ENCODE measurements at places on chromosomes 5 and 9.
A peak's percentile ranks its signal among the peaks of the same experiment; 100 is the strongest.

DNA sequence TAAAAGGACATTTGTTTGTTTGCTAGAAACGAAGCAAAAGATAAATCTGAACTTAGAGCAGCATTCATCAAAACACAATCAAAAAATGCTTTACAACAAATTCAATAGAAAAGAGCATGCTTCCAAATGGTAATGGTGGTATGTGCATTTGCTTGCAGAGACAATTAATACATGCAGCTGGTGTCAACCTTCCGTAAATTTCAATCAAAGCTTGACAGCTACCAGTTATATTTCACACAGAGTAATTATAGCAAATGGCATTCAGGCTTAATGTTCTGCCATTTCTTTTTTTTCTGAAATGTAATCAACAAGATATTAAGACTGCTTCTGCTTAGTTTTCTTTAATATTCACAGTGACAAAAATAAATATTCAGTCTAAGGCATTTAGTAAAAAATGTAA is 90.6 kb downstream of the AUH start:
- DNase-seq, result no peak

DNA sequence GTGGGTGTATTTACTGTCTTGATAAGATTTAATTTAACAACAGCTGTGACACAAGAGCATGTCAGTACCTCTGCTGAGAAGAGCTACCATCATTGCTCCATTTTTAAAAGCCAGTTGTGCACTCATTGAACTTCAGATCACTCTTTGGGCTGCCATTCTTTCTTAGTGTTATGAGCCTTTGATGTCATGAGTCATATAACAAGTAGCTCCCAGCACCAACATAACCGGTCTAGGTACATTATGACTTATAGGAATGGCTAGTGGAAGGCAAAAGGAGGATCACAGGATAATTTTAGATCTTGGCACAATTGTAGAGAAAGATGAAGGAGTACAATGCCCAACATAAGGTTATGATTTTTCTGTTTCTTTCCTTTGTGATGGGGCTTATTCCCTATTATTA is 170.8 kb upstream of the FBN2 start:
- no peak for DNase-seq

GRCh38 chr5:69485471-69485870 is 7.1 kb upstream of the OCLN start:
- no peak for DNase-seq

DNA sequence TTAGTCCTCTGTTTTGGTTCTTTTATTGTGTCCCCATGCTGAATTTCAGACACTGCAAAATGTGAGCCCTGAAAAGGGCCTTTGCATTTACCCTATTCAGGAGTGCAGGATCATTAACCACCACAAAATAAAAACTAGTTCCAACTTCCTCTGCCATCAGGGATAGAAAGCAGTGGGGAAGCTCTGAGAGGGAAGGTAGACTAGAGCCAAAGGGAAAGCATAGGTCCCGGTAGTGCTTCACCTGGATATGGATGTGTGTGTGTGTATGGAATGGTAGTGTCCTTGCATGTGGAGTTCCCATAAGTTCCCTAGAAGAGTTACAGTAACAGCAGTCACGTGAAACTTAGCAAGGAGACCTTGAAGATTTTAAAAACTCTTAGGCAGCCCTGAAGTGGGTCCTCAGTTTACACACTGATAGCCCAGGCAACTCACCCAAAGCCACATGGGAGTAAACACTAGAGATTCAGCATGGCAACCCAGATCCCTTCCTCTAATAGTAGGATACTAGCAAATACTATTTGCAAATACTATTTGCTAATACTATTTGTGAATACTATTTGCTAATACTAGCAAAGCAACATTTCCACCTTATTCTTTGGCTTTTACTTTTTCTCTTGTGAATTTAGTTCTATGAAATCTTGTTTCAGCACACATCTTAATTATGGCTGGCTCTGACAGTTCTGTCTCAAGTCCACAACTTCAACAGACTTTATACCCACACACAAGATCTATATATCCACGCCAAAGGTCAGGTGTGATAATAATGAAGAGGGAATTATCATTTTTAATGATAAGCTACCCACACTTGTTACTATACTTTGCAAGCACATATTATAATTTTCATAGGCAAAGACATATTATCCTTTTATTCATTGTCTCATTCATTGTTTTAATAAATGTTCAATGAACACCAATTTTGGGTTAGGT is 70.4 kb upstream of the IFNE start:
- no peak for DNase-seq

DNA sequence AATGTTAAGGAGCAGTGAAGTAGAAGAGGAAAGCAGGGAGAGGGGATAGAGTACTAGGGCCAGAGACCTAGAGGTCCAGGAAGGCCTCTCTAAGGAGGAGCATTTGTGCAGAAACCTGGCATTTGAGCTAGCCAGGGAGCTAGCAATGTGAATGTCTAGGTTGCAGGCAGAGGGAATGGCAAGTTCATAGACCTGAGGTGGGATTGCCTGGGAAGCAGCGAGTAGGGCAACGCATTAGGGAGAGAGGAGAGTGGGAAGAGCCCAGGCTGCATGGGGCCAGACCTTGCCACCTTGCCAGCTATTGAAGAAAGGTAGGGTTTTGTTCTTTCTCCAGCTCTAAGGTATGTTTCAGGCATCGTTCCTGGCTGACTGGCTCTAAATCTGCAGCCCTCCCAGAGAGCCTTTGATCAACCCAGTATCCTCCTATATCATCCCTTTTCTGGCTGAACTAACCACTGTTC is 54.0 kb downstream of the SLC22A5 start:
- no peak for DNase-seq

- DNase-seq, result no peak
Measured at GRCh38 chr5:61570767-61571166, 238.7 kb downstream of the ZSWIM6 start.

- no peak for DNase-seq
Measured at GRCh38 chr5:108867656-108868055, 120.0 kb downstream of the FER start.

GRCh38 chr9:8223861-8224260 is 424.3 kb upstream of the DMAC1 start:
- DNase-seq, result no peak

DNA sequence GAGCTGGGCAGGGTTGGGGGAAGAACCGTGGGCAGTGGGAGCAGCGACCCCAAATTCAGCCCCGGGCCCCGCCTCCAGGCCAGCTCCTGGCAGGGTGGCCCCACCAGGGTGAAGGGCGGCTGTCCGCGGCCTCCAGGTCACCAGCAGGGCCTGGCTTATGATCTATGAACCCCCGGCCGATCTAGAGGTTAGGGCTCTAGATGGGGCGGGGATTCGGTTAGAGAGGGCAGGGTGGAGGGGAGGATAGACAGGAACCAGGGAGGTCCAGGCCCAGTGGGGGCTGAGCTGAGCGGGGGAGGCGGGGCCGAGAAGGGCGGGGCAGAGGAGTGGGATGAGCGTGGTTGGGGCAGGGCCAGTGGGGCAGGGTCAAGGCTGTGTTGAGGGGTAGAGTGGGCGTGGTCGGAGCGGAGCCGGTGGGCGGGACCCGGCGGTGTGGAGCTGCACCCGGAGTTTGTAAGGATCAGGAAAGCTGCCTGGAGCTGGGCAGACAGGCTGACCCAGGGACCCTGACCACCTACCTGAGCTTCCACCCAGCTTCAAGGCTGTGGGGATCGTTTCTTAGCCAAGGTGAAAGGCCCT is 29.3 kb upstream of the OBP2B start:
- peak; percentile 4 for DNase-seq

GRCh38 chr5:34857161-34857560 is 18.2 kb downstream of the TTC23L start:
- DNase-seq, result no peak

- DNase-seq, result no peak
Measured at GRCh38 chr5:172453986-172454357, 353 bp downstream of the SH3PXD2B start.

- no peak for DNase-seq
Measured at GRCh38 chr9:94082956-94083355, 1.3 kb upstream of the PTPDC1 start.

- DNase-seq, result no peak
Measured at GRCh38 chr5:134394932-134395331, 16.7 kb downstream of the CDKN2AIPNL start.

DNA sequence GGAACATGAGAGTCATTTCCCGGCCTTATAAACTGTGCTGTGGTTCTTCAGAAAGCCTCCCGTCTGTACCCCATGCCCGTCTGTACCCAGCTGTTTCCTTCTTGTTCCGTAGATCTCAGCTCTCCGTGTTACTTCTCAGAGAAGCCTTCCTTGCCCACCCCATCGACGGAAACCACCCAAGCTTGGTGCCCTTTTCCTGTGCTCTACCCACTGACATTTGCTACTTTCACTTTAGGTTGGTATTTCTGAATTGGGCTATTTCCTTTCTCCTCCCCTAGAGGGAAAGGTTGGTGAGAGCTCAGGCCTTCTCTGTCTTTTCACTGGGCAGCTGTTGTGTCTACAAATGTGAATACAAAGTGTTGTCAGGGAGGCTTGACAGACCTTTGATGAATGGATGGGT is 764.5 kb upstream of the ADAMTS16 start:
- no peak for DNase-seq

GRCh38 chr9:128258326-128258725 is 17.5 kb downstream of the GOLGA2 start:
- DNase-seq, result no peak

DNA sequence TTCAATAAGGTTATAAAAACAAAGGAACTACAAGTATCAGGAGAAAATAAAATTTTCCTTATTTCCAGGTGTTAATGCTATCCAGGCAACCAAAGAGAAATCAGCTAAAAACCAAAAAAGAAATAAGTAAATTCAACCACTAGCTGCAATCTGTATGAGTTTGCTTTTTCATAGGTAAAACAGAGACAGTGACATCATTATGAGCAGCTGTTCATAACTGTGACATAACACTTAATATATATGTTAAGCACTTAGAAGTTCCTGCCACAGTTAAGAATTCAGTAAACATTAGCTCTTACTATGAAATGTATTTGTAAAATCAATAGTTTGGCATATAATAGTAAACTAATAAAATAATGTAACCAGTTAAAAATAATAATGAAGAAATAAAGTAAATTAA is 20.9 kb downstream of the P4HA2 start:
- no peak for DNase-seq

DNA sequence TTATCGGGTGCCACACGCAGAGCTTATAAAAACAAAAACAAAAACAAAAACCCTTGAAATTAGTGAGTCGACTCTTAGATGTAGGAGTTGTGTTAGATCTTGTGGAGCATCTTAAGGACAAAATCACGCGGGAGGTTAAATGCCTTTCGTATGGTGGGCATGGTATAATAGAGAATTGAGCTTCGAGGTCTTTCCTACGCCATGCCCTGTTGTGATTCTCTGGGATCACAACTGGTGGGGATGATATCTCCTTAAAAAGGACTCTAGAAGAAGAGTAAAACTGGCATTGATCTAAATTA is 773 bp upstream of the ELL2 start:
- DNase-seq, result no peak

- no peak for DNase-seq
Measured at GRCh38 chr9:133873009-133873408, 119.1 kb downstream of the VAV2 start.

DNA sequence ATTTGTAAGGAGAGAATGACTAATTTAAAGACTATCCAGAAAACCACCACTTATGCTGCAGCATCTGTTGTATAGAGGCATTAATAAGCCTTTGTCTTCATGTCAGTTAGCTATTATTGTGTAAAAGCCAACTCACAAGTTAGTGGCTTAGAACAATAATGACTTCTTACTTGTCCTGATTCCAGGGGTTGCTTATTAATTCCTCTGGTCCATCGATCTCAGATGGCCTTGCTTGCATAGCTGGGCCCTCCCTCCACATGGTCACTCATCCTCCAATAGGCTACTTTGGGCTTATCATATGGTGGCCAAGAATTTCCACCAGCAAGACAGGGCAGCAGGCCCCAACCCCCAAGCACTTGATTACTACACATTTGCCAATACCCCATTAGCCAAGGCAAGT is 44.5 kb upstream of the STK32A start:
- no peak for DNase-seq

- DNase-seq, result no peak
Measured at GRCh38 chr9:84609779-84610178, 59.8 kb upstream of the NTRK2 start.

DNA sequence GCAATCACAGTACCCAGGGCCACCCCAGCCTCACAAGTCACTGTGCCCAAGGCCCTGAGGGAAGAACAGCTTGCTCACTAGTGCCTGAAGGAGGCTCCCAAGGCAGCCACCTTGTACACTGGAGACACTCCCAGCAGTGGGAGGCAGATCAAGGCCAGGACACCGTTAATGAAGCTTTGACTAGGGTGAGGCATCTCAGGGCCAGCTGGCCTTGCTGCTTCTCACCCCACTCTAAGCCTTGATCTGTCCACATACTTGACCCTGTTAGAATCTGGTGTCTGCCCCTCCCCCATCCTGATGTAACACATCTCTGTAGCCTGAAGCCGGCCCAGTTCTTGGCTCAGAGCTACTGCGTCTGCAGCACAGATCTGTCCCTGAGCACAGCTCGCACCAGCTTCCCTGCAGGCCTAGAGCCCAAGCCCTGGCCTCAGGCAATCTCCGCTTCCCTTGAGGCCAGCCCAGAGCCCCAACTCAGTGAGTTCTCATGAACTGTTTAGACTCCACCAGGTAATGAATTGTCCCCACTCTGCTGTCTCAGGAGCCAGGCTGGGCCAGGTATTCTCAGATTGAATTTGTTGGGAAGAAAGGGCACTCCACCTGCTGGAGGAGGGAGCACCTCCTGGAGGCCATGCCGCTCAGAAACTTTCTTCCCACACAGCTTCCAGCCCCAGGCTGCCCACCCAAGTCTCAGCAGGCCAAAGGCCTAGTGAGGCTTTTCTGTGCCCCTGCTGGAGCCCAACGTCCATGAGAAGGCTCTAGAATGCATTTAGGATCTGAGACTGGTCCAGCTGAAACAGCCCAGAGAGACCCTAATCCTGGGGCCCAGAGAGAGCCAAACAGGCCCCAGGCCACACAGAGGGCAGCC is 13.4 kb upstream of the JADE2 start:
- DNase-seq, result no peak

DNA sequence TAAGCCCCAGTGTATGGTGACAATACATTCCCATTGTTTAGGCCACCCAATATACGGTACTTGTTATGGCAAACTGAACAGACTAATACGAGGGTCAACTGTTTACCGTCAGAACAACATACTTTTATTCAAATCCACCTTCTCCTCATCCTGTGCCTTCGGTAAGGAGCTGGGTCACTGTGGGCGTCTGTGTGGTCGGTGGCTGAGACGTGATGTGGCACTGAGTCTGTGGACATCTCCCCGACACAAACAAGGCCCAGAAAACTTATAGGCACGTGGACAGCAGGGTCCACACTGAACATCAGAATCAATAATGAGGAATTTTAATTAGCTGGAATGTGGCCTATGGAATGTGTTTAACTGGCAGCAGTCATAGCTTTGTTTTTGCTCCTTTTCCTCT is 154.3 kb upstream of the IRX2 start:
- no peak for DNase-seq

All from CD4-positive, alpha-beta T cell treated with Interleukin-2 at 100 ng/mL for 4 hours (primary cell).